Foreskin keratinocyte (primary cell): ENCODE measurements at places on chromosomes 11 and 22. TPM values are rescaled to one million over a fixed set of nuclear protein-coding genes. Genes with fewer than 3 reads are reported as not detected.
A peak's percentile ranks its signal among the peaks of the same experiment; 100 is the strongest.

- DNase-seq, result no peak
Observed at GRCh38 chr22:48961705-48962104, 866.0 kb downstream of the BRD1 start.

DNA sequence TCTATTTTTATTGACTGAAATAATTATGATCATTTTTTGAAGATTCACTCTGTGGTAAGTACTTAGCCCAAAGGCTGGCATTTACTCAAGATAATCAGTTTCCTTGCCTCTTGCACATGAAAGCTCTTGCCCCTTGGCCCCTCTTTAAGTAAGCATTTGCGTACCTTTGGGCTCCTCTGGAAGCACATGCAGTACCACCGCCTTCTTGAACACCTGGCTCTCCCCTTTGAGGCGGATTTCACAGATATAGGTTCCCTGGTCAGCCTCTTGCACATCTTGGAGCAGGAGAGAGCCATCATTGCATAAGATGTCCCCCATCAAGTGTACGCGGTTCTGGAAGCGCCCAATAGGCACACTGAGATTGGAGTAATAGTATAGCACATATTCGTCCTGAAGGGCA is 14.5 kb downstream of the JAML start:
- no peak for DNase-seq

GRCh38 chr11:123753110-123753509 is 1.2 kb downstream of the OR6X1 start:
- DNase-seq, result no peak

- DNase-seq, result no peak
Observed at GRCh38 chr22:48238284-48238915, 1476.0 kb downstream of the TBC1D22A start.

- DNase-seq, result no peak
Observed at GRCh38 chr11:106552694-106553203, 465.5 kb downstream of the GUCY1A2 start.

DNA sequence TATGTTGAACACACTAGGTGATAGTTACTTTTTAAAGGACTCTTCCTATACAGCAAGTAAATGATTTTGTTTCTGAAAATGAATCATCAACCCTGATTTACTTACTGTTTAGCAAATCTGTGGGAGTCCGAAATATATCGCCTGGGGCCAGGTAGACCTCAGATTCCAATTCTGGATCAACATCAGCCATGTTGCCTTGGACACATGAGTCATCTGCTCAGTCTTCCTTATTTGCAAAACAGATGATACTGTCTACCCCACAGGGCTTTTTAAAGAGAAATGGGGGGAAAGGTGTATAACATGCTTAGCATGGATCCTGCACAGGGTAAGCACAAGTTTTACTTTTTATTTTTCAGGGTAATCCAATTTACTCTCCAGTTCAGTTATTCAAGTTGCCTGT is 324.2 kb downstream of the TENM4 start:
- no peak for DNase-seq

- DNase-seq, result no peak
Observed at GRCh38 chr22:38694940-38695339, 5.8 kb downstream of the JOSD1 start.

GRCh38 chr22:41822317-41823057 is 10.4 kb upstream of the SREBF2 start:
- peak; percentile 83 for DNase-seq

- no peak for DNase-seq
Observed at GRCh38 chr22:46087816-46088277, 62.5 kb upstream of the PPARA start.

GRCh38 chr11:38191101-38191500 is 1593.1 kb upstream of the RAG2 start:
- no peak for DNase-seq

GRCh38 chr11:39806652-39807051 is 1652.8 kb downstream of the LRRC4C start:
- no peak for DNase-seq

- DNase-seq, result peak; percentile 57
Observed at GRCh38 chr11:110373051-110373702, 56.6 kb upstream of the FDX1 start.

DNA sequence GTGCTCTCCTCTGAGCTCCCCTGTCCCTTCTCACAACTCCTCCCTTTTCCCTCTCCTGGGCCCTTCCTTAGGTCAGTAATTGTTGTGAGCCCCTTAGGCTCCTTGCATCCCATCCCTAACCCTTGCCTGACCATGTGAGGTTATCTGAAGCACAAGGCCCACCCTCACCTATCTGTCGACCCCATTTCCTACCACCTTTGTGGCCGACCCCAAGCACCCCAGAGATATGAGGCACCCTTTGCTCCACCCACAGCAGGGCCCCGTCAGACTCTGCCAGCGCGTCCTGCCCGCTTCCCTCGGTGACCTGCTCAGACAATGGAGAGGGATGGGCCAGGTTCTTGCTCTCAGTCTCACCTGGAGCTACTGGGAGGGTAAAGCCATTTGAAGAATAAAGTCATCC is 1.3 kb downstream of the GNG3 start:
- DNase-seq, result no peak

DNA sequence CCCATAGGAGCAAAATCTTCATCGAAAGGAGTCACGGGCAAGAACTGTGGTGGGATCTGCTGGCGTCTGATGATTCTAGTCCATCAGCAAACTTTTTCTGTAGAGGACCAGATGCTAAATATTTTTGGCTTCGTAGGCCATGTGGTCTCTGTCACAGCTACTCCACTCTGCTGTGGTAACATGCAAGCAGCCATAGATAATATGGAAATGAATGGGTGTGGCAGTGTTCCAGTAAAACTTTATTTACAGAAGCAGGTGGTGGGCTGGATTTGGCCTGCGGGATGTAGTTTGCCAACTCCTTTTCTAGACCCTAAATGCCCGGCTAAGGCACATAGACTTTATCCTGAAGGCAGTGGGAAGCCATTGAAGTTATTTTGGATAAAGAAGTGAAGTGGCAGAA is 32.9 kb downstream of the BMAL1 start:
- no peak for DNase-seq

GRCh38 chr11:126543691-126544090 is 188.2 kb downstream of the ST3GAL4 start:
- no peak for DNase-seq

- no peak for DNase-seq
Observed at GRCh38 chr11:33168709-33169200, 7.5 kb upstream of the CSTF3 start.

DNA sequence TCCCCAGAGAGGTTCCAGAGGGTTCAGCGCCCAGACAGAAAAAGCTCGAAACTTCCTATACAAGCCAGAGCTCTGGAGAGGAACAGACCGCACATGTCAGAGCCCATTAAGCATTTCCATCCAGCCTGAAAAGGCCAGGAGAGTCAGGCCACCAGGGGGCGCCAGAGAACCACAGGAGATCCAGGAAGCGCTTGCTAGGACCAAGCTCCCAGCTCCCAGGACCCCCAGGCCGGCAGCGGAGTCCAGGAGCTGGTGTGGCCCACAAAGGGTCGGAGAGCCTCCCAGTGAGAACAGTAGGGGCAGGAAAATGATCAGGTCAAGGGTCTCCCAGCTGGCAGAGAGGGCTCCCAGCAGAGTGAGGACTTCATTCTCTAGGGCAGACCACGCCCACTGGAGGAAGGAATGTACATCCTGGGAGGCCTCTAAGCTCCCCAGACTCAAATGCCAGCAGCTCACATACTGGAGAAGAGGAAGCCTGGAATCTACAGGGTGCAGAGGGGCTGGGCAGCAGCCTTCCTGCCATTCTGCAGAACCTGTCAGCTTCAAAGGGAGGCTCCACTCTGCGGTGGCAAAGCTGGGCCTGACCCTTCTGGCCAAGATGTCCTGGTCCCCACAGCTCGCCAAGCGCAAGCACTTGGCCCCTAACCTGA is 2.1 kb upstream of the MEI1 start:
- DNase-seq, result peak; percentile 46

GRCh38 chr22:49549256-49550140 is 278.2 kb downstream of the BRD1 start:
- DNase-seq, result no peak

The PATE4 gene
- not detected in 2 replicates for polyA plus RNA-seq

The EED gene
- polyA plus RNA-seq, result 19.2 and 22.3 TPM in 2 replicates

The PEX26 gene
- polyA plus RNA-seq, result 10.7 and 11.5 TPM in 2 replicates

The VPREB1 gene
- not detected in 2 replicates for polyA plus RNA-seq

The IL18 gene
- 67.7 and 79.2 TPM in 2 replicates for polyA plus RNA-seq

The YPEL4 gene
- polyA plus RNA-seq, result not detected in 2 replicates

The TRIM49 gene
- polyA plus RNA-seq, result not detected in 2 replicates
